ENCODE measurements at places on chromosomes 13 and 19. TPM values are rescaled to one million over a fixed set of nuclear protein-coding genes. Genes with fewer than 3 reads are reported as not detected.

Gene TRPM4
- 1.5 TPM for total RNA-seq

GRCh38 chr13:68696907-68697306 is 1410.7 kb upstream of the ATXN8OS start:
- H3K27me3 ChIP-seq = no peaks in the 10 kb centered on the region
- H3K36me3 ChIP-seq = no peaks in the 10 kb centered on the region
- no peaks in the 10 kb centered on the region for H3K4me1 ChIP-seq
- H3K4me3 ChIP-seq = no peak overlapping the region

Gene PDE4C
- total RNA-seq = not detected

Gene ATP1A3
- 1.8 TPM for total RNA-seq

DNA sequence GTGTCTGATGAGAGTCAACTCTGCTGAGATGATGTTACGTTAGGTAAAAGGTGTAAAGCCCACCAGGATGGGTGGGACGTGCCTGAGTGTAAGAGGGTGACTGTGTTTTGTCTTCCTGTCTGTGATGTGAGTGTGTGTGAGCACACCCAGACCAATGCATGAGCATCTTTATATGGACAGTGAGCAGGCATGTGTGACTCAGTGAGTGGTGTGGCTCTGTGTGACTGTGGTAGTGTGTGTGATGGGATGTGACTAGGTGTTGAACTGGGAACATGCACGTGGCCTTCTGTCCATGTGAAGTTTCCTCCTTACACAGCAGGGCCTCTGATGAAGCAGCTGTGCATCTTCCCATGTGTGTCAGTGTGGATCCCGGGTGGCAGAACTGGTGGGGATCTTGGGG is 17.8 kb upstream of the LGALS16 start:
- H3K27me3 ChIP-seq = peaks cover 51% of the 10 kb centered on the region

GRCh38 chr13:65378943-65379519 is 1851.1 kb downstream of the PCDH9 start:
- H3K27ac ChIP-seq = no peak overlapping the region
- H3K4me3 ChIP-seq = no peak overlapping the region
- H3K4me1 ChIP-seq = no peaks in the 10 kb centered on the region
- H3K36me3 ChIP-seq = no peaks in the 10 kb centered on the region
- no peaks in the 10 kb centered on the region for H3K27me3 ChIP-seq

DNA sequence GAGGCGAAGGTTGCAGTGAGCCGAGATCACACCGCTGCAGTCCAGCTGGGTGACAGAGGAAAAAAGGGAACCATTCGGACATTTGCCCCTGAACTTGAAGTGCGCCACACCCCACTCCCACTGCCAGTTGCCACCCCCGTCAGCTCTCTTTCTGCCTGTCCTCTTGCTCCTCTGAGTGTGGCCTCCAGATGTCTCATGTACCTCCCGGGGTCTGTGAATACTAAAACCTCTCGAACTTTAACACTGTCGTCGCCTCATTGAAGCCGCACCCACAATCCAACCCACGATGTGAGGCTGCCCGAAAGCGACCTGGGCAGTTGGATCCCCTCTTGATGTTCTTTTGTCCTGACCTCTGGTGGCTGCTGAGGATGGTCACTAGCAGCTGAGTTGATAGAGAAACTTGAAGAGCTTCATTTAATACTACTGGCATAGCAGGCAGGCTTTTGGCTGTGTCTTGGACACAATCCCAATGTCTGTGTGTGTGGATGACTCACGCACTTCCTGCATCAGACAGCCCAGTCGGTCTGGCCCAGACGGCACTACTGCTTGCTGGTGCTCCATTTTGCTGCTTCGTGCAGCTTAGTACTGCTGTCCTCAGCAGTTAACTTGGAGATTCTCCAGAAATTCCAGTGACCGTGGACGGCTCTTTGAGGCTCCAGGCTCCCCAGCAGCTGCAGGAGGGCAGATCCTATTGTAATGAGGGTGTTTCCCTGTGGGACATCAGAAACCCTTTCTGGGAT is 4.2 kb downstream of the FPR3 start:
- H3K36me3 ChIP-seq = no peaks in the 10 kb centered on the region
- DNase-seq = no peak
- peaks cover 18% of the 10 kb centered on the region for H3K27me3 ChIP-seq
- no peak overlapping the region for H3K27ac ChIP-seq
- no peak overlapping the region for H3K4me3 ChIP-seq
- no peaks in the 10 kb centered on the region for H3K4me1 ChIP-seq

- H3K36me3 ChIP-seq = peaks cover 29% of the 10 kb centered on the region
- peak overlapping the region; percentile 59 for H3K27ac ChIP-seq
- peaks cover 17% of the 10 kb centered on the region for H3K4me1 ChIP-seq
- H3K4me3 ChIP-seq = no peak overlapping the region
These were observed 17.7 kb downstream of the METTL21C start for GRCh38 chr13:102677122-102677521.

DNA sequence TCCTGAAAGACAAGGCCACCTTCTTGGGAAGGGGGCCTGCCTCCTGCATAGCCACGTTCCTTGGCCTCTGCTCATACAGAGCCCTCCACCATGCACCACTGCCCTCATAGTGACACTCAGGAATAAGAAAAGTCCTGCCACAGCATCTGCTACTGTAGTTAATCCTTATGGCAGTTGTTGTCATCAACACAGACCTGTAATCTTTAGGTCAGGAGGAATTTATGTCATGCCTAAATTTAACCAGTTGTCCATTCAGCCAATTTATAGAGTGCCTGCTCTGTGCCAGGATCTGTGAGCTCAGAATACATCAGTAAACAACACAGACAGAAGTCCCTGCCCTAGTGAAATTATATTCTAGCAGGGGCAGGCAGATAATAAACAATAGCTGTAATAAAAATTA is 44.4 kb downstream of the FAM124A start:
- H3K27me3 ChIP-seq = no peaks in the 10 kb centered on the region
- H3K27ac ChIP-seq = no peak overlapping the region
- H3K4me1 ChIP-seq = no peaks in the 10 kb centered on the region
- no peak overlapping the region for H3K4me3 ChIP-seq
- no peaks in the 10 kb centered on the region for H3K36me3 ChIP-seq

DNA sequence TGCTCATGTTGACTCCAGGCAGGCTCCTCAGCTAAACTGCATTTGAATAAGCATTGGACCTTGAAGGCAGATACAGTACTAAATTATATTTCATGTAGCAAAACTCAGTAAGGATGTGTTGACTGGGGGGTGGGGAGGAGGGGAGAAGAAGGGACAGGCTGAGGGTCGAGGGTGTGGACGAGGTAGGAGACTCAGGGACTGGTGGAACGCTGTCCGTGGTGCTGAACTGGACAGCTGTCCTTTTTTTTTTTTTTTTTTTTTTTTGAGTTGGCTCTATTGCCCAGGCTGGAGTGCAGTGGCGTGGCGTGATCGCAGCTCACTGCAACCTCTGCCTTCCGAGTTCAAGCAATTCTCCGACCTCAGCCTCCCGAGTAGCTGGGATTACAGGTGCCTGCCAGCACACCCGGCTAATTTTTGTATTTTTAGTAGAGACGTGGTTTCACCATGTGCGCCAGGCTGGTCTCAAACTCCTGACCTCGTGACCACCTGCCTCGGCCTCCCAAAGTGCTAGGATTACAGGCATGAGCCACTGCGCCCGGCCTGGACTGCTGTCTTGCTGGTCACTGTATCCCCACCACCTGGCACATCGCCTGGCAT is 33.2 kb upstream of the CASP14 start:
- H3K27me3 ChIP-seq = peaks cover 28% of the 10 kb centered on the region
- no peaks in the 10 kb centered on the region for H3K4me1 ChIP-seq
- H3K4me3 ChIP-seq = no peak overlapping the region
- H3K27ac ChIP-seq = no peak overlapping the region

- no peak overlapping the region for H3K27ac ChIP-seq
- DNase-seq = no peak
- no peaks in the 10 kb centered on the region for H3K36me3 ChIP-seq
- no peaks in the 10 kb centered on the region for H3K4me1 ChIP-seq
These were observed 334.6 kb downstream of the MYO16 start for GRCh38 chr13:108963846-108964600.

- H3K27ac ChIP-seq = no peak overlapping the region
- peaks cover 19% of the 10 kb centered on the region for H3K4me1 ChIP-seq
- DNase-seq = no peak
- no peak overlapping the region for H3K4me3 ChIP-seq
- no peaks in the 10 kb centered on the region for H3K27me3 ChIP-seq
These were observed 4.8 kb downstream of the ZNF439 start for GRCh38 chr19:11853358-11853757.

DNA sequence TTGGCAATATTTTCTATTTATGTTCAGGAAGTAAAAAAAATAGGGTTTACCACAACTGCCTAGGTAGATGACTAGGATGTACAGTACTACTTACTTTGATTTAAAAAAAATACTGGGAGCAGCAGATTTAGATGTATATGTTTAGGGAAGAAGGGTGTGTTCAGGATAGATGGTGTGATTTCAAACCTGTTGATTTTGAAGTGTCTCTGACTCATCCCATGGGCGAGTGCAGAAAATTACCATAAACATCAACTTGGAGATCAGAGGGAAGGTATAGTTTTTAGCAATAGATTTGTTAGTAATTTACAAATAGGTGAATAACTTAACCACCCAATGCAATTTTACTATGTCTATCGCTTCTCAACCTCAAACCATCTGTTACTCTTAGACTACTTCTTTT is 214.8 kb downstream of the NDFIP2 start:
- peaks cover 6% of the 10 kb centered on the region for H3K27me3 ChIP-seq
- no peaks in the 10 kb centered on the region for H3K36me3 ChIP-seq
- H3K27ac ChIP-seq = no peak overlapping the region

GRCh38 chr13:112184261-112184660 is 117.3 kb downstream of the SOX1 start:
- no peak overlapping the region for H3K4me3 ChIP-seq
- no peaks in the 10 kb centered on the region for H3K27me3 ChIP-seq
- DNase-seq = no peak
- H3K27ac ChIP-seq = no peak overlapping the region
- H3K36me3 ChIP-seq = no peaks in the 10 kb centered on the region

DNA sequence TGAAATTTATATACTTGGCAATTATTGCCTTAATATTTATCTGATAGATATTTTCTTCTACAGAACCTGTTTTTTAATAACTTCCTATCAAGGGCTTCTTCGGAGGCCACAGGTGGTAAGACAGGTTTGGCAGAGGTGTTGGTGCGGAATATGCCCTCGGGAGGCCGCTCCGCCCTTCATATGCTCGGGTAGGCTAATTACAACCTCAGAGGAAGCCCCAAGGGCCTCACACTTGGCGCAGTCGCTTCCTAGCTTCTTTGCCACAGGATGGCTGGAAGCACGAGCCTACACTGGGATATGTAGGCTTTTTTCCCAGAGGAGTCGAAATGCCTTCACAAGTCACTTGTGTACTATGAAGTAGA is 68.8 kb downstream of the LMO7 start:
- H3K4me3 ChIP-seq = no peak overlapping the region
- H3K4me1 ChIP-seq = peaks cover 16% of the 10 kb centered on the region
- no peaks in the 10 kb centered on the region for H3K27me3 ChIP-seq
- no peak for DNase-seq
- no peak overlapping the region for H3K27ac ChIP-seq
- H3K36me3 ChIP-seq = peaks cover 2% of the 10 kb centered on the region

Gene RAB8A
- total RNA-seq = 218 TPM

Gene LILRA1
- total RNA-seq = not detected

GRCh38 chr19:1076951-1077350 is 10.0 kb downstream of the ARHGAP45 start:
- DNase-seq = peak; percentile 97
- H3K36me3 ChIP-seq = peaks cover 72% of the 10 kb centered on the region
- peaks cover 74% of the 10 kb centered on the region for H3K4me1 ChIP-seq
- peak overlapping the region; percentile 86 for H3K27ac ChIP-seq
- peak overlapping the region; percentile 71 for H3K4me3 ChIP-seq
- H3K27me3 ChIP-seq = no peaks in the 10 kb centered on the region

DNA sequence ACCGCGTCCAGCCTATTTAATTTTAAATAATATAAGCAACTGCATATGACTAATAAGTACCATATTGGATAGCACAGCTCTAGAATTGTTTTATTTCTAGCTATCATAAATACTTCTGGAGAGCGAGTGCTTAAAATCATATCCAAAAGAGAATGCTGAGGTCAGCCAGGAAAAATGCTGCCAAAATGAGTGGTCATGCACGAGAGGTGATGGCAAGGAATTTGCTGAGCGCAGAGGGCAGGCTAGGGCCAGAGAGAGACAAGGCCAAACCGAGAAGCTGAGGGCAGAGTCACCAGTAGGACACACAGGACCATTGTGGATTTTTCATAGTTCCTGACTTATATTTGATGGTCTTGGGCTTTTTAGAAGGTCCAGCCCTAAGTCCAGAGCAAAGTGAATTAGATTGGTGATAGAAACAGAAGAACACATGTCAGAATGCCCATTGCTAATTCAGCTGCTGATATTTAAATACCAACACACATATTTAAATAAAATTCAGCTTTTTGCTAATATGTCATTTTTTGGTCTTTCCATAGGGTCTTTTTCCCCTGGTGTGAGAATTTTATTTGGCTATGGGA is 33.6 kb upstream of the UBL3 start:
- peaks cover 17% of the 10 kb centered on the region for H3K4me1 ChIP-seq
- no peaks in the 10 kb centered on the region for H3K27me3 ChIP-seq
- DNase-seq = no peak
- H3K27ac ChIP-seq = no peak overlapping the region

DNA sequence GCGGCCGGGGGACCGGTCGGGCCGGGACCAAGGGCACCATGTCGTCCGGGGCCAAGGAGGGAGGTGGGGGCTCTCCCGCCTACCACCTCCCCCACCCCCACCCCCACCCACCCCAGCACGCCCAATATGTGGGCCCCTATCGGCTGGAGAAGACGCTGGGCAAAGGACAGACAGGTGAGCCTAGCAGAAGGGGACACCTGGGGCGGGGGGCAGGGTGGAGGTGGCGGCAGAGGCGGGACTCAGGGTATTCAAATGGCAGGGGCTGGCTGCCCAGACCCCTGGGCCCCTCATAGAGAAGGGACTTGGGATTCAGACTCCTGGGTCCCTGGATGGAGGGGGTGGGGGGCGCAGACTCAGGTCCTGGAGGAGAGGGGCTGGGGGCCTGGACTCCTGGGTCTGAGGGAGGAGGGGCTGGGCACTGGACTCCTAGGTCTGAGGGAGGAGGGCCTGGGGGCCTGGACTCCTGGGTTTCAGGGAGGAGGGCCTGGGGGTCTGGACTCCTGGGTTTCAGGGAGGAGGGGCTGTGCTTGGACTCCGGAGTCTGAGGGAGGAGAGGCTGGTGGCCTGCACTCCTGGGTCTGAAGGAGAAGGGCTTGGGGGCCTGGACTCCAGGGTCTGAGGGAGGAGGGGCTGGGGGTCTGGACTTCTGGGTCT is 735 bp downstream of the BRSK1 start:
- H3K27me3 ChIP-seq = no peaks in the 10 kb centered on the region
- H3K27ac ChIP-seq = no peak overlapping the region
- no peak for DNase-seq
- peaks cover 4% of the 10 kb centered on the region for H3K36me3 ChIP-seq
- peak overlapping the region; percentile 28 for H3K4me3 ChIP-seq
- peaks cover 16% of the 10 kb centered on the region for H3K4me1 ChIP-seq

Gene MTUS2
- 0.05 TPM for total RNA-seq
